CD4-positive, alpha-beta T cell treated with Interleukin-6 at 100 ng/mL for 8 hours (primary cell): ENCODE measurements at places on chromosomes 7 and 10.

DNA sequence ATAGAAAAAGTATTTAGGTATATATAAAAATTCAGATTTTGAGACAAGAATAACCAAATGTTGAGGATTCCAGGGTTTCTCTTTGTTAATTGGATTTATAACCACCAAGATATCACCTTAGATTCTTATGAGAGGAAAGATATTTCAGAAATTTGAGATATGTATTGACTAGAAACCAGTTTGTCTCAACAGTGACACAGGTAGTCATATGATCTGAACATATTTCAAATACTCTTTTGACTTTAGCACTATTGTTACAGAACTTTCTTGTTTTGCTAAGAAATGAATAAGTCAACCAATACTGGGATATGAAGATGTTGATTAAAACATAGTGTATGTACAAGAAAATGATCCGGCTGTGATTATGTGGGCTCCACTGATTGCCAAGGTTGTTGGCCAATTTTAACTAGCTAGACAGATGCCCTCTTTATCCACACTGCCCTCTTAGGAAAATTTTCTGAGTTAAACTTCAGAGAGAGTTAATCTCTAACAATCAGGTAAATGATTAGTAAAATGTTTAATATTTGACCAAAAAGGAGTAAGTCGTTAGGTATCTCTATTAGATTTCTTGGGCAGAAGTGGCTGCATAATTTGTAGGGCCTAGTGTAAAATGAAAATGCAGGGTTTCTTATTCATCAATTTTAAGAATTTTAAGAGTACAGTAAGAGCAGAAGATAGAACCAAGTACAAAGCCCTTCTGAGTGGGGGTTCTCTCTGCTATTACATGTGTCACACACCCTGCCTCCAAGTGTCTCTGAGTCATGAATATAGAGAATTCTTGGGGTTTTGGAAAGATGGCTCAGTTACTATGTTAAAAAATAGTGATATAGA is 376.0 kb downstream of the TFEC start:
- DNase-seq = no peak

DNA sequence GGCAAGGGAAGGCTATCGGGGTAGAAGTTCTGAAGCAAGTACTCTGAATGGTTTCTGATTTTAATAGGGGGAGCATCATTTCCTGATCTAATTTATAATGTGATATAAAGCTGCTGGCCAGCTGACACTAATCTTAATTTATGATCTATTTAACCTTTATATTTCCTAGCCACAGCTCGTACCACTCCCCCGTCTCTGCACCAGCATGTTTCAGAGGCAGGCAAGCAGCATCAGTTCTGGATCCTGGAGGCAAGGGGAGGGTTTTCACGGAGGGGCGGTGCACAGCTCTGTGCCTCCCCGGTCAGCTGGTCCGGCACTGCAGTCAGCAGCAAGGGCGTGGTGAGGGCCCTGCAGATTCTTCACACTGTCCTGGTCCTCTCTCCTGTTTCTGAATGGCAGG is 30.0 kb downstream of the MGMT start:
- no peak for DNase-seq

GRCh38 chr10:91694170-91694794 is 61.4 kb upstream of the PPP1R3C start:
- DNase-seq = no peak

- DNase-seq = no peak
Measured at GRCh38 chr10:68957284-68957615, 1.3 kb downstream of the DDX21 start.

DNA sequence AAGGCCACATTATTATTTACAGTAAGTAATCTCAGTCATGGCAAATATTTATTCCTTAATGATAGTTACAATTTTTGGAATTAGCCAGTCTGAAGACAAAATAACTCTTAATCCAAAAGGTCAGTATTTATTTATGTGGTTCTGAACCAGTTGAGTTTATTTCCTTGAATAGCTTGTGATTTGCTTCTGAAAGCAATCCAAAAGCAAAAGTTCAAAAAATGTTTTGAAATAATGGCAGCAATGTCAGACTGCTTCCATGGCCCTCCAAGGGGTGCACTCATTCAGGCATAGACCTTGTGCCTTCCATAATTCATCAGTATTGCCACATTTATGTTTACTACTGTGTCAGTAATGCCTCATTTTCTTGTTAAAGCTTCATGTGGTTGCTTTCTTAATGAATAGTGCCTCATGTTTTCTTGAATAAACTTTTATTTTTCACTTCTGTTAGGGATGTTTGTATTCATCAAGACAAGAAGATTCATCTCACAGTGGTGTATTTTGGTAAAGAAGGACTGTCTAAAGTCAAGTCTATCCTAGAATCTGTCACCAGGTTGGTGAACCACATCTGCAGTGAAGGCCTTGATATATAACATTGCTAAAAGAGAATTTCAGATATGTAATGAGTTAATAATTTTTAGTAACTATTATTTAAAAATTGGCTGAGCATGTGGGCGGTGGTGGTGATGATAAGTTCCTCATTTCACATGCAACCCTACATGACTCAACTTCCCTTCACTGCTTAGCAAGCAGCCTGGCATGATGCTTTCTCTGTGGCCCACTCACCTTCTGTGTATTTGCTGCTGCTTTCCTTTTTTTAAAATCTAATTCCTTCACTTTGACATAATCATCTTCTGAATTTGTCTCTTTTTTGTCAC is 22.0 kb downstream of the CSGALNACT2 start:
- DNase-seq = peak; percentile 7

- no peak for DNase-seq
Measured at GRCh38 chr10:8352171-8353075, 297.9 kb downstream of the GATA3 start.

GRCh38 chr7:131096267-131096927 is 231.3 kb upstream of the MKLN1 start:
- no peak for DNase-seq

GRCh38 chr7:97138830-97139229 is 21.3 kb downstream of the SDHAF3 start:
- DNase-seq = no peak

DNA sequence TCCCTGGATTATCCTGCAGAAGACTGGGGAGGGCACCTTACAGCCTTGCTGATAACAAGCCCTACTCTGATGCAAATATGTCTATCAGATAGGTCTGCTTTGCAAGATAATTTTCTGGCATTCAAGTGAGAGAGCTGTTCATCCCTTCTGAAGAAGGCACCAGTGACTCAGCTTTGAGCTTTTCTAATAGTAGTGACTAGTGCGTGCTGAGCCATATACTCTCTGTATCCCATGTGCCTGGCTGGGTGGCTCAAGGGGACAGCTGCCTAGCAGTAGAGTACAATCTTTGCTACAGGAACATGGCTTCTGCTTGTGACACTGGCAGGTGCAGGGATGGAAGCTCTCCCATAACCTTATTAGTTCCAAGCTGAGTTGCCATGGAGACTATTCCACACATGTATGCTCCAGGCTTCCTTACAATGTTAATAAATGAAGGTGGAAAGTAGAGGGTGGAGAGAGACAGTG is 35.0 kb upstream of the ABCB4 start:
- no peak for DNase-seq

DNA sequence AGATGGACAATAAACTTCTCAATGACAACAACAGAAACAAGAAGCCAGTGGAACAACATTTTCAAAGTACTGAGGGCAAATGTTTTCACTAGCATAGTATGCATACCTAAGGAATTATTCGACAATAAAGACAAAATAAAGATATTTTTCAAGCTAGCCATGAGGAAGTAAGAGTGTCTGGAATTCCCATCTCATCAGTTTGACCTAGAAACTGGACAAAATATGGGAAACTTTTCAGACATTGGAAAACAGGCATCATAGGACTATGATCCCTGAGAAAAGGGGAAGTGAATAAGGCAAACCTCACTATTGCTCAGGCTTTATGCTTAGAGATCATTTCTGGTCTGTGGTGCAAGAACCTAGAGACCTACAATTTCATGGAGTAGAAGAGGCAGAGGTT is 86.3 kb downstream of the OAT start:
- no peak for DNase-seq

- no peak for DNase-seq
Measured at GRCh38 chr7:22718911-22719420, 8.0 kb upstream of the IL6 start.

DNA sequence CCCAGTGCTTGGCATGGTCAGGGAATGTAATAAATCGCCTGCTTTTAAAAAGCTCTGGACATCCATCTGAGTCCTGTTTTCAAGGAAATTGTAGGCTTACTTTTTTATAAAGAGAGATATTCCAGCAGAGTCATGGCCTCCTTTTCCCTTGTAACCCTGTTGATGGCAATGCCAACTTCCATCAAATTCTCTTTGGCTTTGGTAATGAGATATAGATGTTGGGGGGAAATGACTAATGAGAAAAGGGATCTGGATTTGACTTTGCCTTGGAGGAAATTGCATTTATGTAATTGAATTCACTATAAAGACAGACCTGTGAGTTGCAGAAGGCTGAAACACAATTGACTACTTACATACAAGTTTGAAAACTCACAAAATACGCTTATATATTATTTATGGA is 347.5 kb downstream of the GPR158 start:
- no peak for DNase-seq

DNA sequence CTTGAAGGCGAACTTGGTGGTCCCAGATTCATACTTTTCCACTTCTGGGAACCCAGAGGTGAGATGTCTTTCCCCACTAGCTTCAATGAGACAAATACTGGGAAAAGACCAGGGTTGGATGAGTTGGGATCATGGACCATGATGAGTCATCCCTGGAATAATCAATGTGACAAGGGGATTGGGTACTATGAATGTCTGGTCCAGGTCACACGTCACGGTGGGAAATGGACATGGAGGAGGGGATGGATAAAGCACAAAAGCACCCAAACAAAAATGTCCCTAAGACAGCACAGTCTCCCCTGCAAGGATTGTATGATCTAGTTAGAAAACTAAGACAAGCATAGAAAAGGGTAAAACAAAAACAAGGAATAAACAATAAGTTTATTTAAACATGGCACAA is 12.4 kb upstream of the SORBS1 start:
- no peak for DNase-seq

DNA sequence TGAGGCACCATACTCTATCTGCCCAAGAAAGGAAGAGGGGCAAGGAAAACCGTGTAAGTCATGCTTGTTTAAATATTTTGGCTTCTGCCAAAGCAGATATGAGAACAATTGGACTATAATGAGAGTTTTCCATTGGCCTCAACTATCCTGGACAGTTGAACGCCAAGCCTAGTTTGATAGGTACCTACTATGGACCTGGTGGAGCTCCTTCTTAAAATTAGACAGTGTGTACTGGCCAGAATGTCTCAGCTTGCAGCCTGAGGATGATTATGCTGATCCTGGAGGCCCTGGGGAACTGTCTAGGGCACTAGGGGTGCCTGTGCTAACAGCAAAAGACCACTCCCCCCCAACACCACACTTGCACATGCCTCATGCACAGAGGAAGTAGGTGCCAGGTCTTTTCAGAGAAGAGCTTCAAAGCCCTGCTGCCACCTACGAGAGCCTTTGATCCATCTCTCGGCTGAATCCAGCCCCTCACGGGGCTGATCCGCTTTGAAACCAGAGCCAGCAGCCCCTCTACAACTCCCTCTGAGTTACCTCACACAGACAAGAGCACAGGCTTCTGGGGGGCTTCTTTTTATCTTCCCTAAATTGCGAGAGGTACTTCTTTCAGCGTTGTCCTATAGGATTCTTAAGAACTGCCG is 473.8 kb upstream of the GALNT17 start:
- DNase-seq = no peak

GRCh38 chr7:115356139-115356746 is 434.3 kb downstream of the MDFIC start:
- no peak for DNase-seq

- no peak for DNase-seq
Measured at GRCh38 chr10:5546891-5547680, 22.3 kb downstream of the CALML3 start.

DNA sequence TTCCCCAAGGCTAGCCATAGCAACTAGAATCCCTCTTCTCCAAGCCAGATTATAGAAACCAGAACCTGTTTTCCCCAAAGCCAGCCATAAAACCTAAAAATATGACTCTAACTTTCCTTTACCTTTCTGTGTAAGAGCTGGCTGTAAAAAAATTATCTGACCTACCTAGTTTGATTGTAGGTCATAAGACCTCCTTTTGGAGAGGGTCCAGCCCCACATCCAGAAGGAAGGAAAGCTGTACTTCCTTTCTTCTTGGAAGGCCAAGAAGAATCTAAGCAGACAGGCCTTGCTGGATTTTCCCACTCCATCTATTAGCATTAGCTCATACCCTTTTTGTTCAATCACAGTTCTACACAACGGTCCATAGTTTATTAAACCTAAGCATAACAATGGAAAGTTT is 1006.3 kb downstream of the SORCS3 start:
- DNase-seq = no peak

- no peak for DNase-seq
Measured at GRCh38 chr7:6487184-6487545, 39.4 kb upstream of the DAGLB start.

GRCh38 chr7:141573511-141573910 is 22.3 kb downstream of the AGK start:
- DNase-seq = no peak

DNA sequence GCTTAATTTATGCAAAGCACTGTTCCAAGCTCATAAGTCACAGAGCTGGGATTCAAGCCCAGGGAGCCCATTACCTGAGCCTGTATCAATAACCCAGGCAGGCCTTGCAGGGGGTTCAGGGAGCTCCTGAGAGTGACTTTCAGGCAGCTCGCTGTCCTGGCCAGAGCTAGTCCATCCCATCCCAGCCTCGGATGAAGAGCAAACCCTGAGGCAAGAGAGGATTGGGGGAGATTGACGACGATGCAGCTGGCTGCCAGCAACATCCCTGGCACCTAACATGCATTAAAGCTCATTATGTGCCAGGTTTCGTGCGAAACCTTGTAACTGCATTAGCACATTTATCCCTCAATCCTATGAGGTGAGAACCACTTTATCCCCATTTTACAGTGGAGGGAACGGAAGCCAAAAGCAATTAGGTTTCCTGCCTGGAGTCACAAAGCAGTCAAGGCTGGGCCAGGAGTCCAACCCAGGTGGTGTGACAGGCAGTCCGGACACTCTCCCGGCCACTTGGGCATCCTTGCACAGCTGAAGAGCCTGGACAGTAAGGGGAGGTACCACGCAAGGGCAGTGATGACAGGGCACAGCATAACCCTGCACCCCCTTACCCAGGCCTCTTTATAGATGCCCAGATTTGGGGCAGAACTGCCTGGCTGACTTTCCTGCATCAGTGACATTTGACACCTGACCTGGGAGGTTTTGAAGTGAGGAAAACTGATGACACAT is 129.8 kb upstream of the CHST15 start:
- no peak for DNase-seq

DNA sequence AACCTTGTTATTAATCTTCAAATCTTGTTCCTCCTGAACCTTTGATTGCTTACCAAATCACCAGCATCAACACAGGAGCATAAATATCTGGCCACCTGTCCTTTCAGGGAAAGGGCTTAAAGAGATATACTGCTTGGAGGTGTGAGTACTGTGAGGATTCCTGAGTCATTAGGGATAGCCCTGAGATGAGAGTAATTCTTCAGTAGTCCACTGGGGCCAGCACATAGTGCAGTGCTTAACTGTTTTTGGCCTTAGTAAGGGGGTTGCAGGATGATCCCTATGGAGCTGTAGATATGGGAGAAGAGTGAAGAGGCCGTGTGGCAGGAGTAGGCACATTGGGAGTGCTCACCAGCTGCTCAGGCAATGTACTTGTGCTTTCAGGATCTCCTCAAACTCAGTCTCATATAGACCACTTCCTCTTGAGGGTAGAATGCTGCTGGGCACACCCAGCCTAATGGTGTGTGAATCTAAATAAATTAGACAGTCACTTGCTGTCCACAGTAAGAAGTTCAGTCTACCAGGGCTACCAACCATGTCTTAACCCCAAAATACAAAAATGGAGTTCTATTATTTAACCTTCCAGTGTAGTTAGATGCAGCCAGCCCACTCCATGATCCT is 26.5 kb upstream of the GPR141 start:
- no peak for DNase-seq
